NCI-H1092 (cell line): ENCODE measurements at places on chromosomes 7 and 10.

- no peak for DNase-seq
Observed at GRCh38 chr10:70579234-70580002, 23.1 kb downstream of the PRF1 start.

DNA sequence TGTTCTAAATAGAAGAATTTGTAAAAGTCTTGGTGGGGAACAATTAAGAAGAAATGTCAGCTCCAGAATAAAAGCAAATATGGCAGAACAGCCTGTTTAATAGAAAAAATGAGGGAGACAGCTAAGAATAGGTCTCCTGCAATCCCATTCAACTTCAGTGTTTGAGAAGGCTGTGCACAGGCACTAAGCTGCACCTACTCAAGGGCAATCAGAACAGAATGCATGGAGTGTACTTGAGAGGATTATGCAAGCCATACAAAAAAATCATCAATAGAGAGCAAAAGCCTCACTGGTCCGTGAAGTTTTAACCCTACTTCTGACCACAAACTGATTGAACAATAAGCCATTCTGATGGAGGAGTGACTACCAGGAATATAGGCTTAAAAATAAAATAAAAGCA is 690.7 kb upstream of the PCDH15 start:
- no peak for DNase-seq

DNA sequence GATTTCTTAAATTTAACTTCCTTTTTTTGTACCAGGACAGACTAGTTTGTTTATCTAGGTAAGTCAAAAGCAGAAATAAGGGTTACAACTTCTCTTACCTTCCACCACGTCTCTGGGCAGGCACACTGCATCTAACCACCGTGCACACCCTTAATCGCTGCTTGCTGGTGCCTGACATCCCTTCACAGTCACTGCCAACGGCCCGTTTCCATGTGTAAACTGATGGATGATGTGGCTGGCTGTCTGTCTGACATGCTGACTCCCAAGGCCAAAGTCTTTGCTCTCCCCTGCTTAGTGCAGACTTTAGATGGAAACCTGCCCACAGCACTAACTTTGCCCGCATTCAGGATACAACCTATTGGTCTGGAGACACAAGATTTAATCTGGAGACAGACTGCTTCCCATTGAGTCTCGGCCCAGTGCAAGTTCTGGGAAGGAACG is 1.1 kb downstream of the TMEM273 start:
- no peak for DNase-seq

GRCh38 chr7:35289376-35289775 is 35.5 kb upstream of the TBX20 start:
- no peak for DNase-seq

GRCh38 chr10:72819053-72819452 is 74.5 kb upstream of the OIT3 start:
- DNase-seq, result no peak
